CD4-positive, CD25-positive, alpha-beta regulatory T cell (primary cell): ENCODE measurements at places on chromosomes 1 and 21.

DNA sequence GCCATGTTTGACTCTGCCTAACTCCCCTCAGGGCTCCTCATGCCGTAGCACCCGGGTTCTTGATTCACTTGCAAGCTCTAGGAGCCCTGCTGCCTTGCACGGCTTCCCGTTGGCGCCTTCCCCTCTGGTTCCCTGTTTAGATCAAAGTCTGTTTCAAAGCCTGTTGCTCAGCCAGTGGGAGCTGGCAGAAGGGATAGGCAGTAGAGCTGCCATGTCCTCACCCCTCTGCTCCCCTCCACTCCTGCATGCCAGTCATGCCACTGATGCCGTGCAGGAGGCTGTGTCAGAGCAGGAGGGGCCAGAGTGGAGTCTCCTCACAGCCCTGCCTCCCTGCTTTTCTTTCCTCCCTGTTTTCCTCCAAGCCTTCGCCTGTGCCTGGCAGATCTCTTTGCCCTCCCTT lies 26.5 kb downstream of the HMGCS2 start:
- DNase-seq = no peak

DNA sequence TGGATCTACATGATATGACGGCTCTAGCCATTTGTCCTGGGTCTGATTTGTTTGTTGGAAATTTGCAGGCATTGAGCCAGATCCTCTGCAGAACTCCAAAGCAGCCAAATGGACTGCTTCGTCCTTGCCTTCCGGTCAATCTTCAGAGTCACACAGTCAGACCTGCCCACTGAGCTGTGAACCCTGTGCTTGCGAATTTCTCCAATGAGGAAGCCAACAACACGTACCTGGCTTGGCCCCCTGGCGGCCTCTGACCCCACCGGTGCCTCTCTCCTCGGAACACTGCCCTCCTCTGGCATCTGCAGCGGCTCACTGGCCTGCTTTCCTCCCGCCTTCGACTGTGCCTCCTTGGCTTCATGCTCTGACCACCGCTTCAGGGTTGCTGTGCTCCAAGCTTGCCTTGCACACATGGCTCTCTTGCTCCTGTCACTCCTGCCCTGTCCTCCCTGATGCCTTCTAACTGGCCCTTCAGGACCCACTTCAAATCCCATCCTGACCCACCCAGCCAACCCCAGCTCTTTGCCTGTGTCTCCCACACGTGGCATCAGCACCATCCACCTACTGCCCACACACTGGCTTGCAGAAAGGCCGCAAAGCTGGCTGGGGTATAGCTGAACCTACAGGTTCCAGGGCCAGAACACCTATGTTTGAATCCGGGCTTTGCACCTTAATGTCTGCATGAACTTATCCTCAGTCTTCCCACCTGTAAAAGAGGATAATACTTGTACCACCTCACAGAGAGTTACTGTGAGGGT lies 128.2 kb downstream of the KCNN3 start:
- DNase-seq = no peak

- no peak for DNase-seq
Observed at GRCh38 chr1:60678802-60679201, 403.6 kb upstream of the NFIA start.

GRCh38 chr1:14738235-14738634 lies 139.8 kb downstream of the KAZN start:
- DNase-seq = no peak
